Activated CD8-positive, alpha-beta T cell treated with anti-CD3 and anti-CD28 coated beads for 36 hours (primary cell): ENCODE measurements at places on chromosomes 1 and 21. TPM values are rescaled to one million over a fixed set of nuclear protein-coding genes. Genes with fewer than 3 reads are reported as not detected.

The SLC44A5 gene
- 0.22 TPM for total RNA-seq

The ATXN7L2 gene
- 13.7 TPM for total RNA-seq

DNA sequence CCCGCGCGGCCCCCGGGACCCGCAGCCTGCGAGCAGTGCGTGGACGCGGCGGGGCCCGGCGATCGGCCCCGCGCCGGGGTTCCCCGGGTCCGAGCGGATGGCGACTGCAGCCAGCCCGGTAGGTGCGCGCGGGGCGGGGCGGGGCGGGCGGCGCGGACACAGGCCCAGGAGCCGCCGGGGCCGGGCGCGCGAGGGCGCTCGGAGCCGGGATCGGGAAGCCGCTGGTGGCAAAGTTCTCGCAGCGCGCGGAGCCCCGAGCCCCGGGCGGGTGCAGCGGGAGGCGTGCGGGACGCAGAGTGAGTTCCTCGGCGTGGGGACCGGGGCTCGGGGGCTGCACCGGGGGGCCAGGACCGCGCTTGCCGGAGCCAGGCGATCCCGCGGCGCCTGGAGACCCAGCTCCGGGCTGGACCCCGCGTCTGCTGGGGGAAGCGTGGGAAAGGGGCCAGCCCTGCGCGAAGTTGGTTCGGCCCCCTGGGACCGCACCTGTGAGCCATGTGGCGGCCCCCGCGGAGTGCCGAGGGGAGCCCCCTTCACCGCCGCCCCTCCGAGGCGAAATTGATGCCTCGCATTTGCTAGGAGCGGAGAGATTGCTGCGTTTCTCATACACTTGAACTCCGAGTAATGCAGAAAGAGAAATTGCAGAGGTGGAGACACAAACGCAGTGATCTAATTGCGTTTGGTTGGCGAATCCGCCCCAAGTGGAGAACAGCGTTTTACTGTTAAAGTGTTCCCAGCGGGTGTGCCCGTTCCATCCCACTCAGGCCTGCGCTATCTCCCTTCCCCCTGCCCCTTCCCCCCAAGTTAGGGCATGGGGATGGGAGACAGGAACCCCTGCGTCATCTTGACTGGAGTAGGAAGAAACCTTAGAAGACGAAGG lies 228.9 kb upstream of the TMEM51 start:
- H3K4me3 ChIP-seq = peak overlapping the region; percentile 60
- H3K4me1 ChIP-seq = peaks cover 7% of the 10 kb centered on the region
- no peak overlapping the region for H3K27ac ChIP-seq
- peak; percentile 17 for DNase-seq
- H3K36me3 ChIP-seq = no peaks in the 10 kb centered on the region

DNA sequence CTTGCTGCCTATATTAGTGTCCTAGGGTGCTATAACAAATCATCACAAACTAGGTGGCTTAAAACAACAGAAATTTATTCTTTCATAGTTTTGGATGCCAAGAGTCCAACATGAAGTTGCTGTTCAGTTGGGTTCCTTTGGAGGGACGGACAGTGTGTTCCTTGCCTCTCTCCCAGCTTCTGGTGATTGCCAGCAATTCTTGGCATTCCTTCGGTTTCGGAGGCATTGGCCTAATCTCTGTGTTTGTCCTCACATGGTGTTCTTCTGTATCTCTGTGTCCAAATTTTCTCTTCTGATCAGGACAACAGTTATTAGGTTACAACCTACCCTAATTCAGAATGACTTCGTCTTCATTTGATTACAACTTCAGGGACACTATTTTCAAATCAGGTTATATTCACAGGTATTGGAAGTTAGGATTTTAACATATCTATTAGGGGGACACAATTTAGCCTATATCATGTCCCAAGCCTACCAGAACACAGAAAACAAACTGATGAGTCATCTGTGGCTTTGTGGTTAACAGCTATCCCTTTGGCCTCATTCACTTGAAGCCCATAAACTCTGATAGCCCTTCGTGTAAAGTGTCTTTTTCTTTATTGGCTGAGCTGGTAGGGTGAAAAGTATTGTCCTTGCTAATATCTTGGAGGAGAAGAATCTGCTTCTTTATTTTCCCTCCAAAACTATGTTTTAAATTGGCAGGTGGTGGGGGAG lies 83.2 kb upstream of the PAPPA2 start:
- H3K27ac ChIP-seq = no peak overlapping the region
- no peaks in the 10 kb centered on the region for H3K4me1 ChIP-seq
- no peak for DNase-seq

DNA sequence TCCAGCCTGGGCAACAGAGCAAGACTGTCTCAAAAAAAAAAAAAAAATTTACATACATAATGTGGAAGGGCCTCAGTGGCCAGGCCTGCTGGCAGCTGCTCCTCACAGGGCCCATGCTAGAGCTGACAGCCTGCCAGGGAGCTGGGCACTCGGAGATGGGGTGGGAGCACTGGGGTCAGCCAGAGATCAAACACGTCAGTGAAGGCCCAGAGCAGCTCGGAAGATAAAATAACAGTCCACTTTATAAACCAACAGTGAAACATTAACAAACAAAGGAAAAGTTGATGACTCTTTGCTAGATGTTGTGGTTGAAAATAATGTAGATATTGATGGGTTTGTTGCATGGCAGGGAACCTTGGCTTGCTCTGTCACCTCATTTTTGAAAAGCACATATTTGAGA lies 42.7 kb downstream of the ATP5PF start:
- H3K36me3 ChIP-seq = no peaks in the 10 kb centered on the region
- DNase-seq = no peak
- H3K27ac ChIP-seq = no peak overlapping the region
- H3K4me3 ChIP-seq = no peak overlapping the region
